CD4-positive, alpha-beta T cell treated with Interleukin-17A for 4 hours (primary cell): ENCODE measurements at places on chromosomes 3 and 15.

GRCh38 chr3:38658841-38659240 lies 9.4 kb upstream of the SCN5A start:
- DNase-seq: no peak

DNA sequence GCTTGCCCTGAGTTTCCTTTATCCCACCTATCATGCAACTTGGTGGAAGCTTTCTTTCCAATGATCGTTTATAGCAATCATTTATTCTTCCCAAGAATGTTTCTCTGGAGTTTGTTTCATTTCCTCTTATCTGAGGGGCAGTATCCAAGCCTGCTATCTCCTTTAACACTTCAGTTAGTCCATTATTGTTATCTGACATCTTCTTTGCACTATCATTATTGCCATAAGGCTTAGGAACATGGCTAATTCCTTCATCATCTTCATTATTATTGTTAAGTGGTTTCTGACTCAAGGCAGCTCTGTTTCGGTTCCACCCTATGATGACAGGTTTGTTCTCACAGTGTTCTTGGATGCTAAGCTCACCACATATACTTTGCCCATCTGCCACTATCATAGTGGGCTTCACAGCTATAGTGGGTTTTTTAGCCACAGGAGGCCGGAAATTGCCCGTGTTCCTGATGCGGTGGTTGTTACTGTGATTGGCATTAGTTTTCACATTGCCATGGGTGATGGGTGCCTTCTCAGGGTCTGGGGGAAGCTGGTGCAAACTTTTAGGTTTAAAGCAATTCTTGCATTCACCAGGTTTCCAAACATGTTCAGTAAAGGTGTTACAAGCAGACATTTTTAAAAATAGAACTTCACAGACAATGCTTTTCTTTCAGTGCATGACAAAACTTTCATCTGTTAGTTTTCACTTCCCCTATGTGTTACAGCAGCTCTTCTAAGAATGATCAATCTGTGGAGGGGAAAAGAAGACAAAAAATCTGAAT lies 110.6 kb upstream of the TSPAN3 start:
- no peak for DNase-seq

GRCh38 chr3:186618318-186618938 lies 5.6 kb downstream of the AHSG start:
- DNase-seq: no peak

GRCh38 chr3:76044601-76045600 lies 259.6 kb upstream of the ZNF717 start:
- DNase-seq: no peak

DNA sequence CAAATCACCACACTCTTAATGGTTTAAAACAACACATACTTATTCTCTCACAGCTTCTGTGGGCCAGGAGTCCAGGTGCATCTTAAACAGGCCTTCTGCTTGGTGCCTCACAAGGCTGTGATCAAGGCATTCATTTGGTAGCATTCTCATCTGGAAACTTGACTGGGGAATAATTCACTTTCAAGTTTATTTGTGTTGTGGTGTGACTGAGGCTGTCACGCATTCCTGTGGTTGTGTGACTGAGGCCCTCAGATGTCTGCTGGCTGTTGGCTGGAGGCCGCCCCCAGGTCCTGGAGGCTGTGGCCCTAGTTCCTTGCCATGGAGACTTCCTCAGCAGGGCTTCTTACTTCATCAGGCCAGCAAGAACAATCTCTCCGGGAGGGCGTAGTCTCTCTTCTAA lies 16.9 kb upstream of the FAM3D start:
- DNase-seq: no peak

DNA sequence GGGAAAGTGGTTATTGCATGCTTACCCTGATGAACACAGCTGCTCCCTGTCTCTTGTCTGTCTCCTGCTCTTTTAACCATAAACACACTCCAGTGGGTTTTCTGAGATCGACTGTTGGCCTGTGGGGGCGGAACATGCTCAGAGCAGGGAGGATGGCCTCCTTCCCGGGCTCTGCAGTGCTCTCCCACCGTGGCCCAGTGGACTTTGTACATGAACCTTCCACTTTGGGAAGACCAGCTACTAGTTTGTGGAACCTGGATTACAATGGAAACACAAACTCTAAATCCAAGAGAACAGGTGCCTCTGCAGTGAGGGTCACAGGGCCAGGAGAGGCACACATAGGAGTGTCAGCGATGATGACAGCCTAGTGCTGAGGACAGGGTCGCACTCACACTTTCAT lies 56.5 kb downstream of the KLF13 start:
- DNase-seq: no peak

GRCh38 chr3:3280396-3280795 lies 100.9 kb upstream of the CRBN start:
- no peak for DNase-seq

DNA sequence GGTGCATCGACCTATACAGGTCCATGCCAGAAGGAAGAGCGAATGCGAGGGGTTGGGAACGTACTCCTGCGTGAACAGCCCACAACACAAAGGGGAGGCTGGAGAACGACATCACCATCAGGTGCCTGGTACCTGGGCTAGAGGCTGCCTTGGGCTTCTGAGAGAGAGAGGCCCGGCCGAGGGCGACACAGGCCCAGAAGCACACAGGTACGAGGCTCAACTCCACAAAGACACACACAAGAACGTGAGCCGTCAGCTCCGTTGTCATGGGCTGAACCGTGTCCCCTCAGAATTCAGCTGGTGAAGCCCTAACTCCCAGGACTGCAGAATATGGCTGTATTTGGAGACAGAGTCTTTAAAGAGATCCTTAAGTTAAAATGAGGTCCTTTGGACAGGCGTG lies 134.3 kb downstream of the ATP10A start:
- DNase-seq: no peak

GRCh38 chr3:52041118-52041731 lies 15.1 kb downstream of the DUSP7 start:
- no peak for DNase-seq

GRCh38 chr15:78212546-78213424 lies 21.6 kb downstream of the ACSBG1 start:
- no peak for DNase-seq

DNA sequence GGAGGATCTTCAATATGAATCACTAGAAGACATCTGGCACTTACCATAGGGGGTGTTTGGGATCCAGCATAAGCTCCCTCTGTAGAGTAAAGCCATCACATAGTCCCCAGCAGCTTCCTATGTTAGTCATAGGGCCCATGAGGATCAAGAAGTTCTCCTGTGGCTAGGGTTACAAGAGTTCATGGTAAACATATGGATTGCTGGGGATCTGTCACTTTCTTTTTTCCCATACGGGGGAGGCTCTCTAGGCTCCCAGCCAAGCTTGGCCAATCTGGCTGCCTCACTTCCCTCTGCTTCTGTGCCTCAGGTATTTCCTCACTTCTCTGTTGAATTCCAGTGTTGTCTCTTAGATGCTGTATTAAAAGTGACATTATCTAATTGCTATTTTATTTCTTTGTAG lies 597.9 kb downstream of the PDCD6IP start:
- DNase-seq: no peak

DNA sequence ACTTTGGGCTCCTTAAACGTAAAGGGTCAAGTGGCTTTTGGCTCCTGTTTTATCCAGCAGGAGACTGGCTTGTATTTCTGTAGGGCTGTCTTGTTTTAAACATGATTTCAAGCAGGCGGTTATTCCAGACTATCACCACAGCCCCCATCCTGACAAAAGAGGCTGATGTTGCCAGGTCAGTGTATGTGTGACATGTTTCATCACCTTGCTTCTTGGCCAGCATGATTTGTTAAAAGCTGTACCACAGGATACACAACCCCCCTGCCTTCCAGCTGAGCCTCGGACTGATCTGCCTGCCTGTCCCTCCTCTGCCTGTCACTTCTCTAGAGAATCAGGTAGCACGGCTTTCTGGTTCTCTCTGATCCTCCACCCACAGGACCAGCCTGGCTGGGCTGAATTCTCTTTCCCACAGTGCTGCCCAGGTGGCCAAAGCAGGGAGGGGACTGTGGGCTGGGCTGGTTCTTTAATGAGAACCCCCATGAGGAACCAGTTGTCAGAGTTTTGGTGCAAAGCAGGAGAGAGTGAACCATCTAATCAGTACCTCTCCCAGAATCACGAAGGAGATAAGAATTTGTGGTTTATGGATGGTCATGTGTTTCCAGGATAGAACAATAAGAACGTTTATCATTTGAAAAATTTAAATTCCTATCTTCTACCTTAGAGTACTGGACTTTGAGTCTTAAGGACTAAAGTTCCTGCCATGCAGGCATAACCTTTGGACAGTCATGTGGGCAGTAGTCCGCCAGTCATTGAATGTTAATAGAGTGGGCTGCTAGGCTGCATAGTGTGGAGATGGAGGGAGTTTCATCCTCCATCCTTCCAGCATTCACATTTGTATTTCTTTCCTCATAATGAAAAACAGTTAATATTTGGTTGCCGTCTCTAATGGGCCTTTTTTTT lies 8.8 kb downstream of the ABHD6 start:
- DNase-seq: no peak

GRCh38 chr3:50364573-50365079 lies 5.3 kb upstream of the TMEM115 start:
- no peak for DNase-seq

DNA sequence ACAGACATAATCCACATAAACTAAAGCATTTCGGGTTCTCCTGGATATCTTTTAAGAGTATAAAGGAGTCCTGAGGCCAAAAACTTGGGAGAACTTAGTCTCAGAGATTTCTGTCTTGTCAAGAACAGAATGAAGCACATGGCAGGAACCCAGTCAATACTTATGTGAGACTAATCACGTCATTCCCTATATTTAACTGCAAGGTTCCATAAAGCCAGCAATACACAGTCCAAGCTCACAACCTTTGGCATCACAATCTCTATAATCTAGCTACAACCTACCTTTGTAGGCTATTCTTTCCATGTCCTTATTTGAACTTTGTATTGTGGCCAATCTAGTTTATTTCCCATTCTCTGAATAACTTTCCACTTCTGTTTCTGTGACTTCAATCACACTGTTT lies 68.9 kb upstream of the CSPG5 start:
- DNase-seq: no peak

DNA sequence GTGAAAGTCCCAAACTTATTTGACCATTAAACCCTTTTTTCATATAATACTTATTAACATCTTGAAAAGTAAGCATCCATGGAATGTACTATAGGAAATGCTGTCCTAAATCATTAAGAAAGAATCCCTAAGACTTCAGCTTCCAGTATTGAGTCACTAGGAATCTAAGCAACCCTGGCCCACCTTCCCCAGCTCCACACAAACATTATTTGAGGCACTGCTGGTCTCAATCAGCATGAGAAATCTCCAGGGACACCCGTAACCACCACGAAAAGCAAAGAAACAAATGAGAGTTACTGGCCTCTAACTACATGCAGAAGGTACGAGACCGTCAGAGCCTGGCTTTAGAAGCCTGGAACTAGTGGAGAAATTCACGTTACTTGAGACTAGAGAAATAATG lies 68.2 kb downstream of the POLQ start:
- no peak for DNase-seq
